ENCODE measurements at places on chromosomes 7 and 10. TPM values are rescaled to one million over a fixed set of nuclear protein-coding genes. Genes with fewer than 3 reads are reported as not detected.

Gene PRF1
- 165 TPM for total RNA-seq

GRCh38 chr10:23150091-23150490 is 42.0 kb upstream of the PTF1A start:
- no peak for DNase-seq
- no peaks in the 10 kb centered on the region for H3K4me1 ChIP-seq
- no peak overlapping the region for H3K4me3 ChIP-seq
- H3K27me3 ChIP-seq: no peaks in the 10 kb centered on the region

DNA sequence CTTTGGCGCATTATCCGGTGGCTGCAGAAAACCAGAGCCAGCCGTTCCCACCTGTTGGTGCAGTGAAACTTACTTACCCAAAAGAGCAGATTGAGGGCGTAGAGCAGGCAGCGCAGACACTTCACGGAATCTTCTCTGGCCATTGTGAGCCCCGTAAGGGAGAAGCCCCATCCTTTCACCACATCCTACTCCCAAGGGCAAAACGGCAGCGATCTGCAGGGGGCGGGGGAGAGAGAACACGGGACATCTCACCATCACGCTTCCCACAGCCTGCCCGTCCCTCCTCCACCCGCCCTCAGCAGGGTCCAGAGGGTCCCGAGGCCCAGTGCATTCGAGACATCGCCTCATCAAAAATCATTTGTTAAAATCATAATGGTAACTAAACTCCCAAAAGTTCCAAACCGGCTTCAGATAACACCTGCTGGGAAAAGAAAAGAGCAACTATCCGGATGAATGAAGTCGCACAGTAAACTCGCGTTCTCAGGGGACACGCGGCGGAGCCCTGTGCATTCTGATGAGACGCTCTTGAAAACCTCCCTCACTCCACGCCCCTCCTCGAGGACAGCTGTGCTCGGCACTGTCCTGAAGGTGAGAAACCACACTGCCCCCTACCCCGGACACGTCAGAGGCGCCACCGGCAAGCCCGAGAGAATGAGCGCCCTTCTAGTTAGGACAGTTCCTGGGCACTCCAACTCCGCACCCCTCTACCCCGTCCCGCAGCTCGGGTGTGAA is 1.2 kb downstream of the TSPAN12 start:
- peak; percentile 31 for DNase-seq
- H3K36me3 ChIP-seq: no peaks in the 10 kb centered on the region

- H3K4me3 ChIP-seq: no peak overlapping the region
- H3K27me3 ChIP-seq: no peaks in the 10 kb centered on the region
- no peak for DNase-seq
- no peaks in the 10 kb centered on the region for H3K4me1 ChIP-seq
Measured at GRCh38 chr7:34135924-34136323, 230.6 kb downstream of the BMPER start.

GRCh38 chr7:141671705-141672496 is 30.1 kb downstream of the DENND11 start:
- H3K27me3 ChIP-seq: no peaks in the 10 kb centered on the region
- peak overlapping the region; percentile 13 for H3K27ac ChIP-seq
- H3K4me1 ChIP-seq: peaks cover 13% of the 10 kb centered on the region
- H3K4me3 ChIP-seq: no peak overlapping the region
- no peak for DNase-seq

- peaks cover 11% of the 10 kb centered on the region for H3K27me3 ChIP-seq
- no peak overlapping the region for H3K4me3 ChIP-seq
- no peaks in the 10 kb centered on the region for H3K36me3 ChIP-seq
- DNase-seq: no peak
Measured at GRCh38 chr10:113026679-113027078, 76.6 kb downstream of the TCF7L2 start.

DNA sequence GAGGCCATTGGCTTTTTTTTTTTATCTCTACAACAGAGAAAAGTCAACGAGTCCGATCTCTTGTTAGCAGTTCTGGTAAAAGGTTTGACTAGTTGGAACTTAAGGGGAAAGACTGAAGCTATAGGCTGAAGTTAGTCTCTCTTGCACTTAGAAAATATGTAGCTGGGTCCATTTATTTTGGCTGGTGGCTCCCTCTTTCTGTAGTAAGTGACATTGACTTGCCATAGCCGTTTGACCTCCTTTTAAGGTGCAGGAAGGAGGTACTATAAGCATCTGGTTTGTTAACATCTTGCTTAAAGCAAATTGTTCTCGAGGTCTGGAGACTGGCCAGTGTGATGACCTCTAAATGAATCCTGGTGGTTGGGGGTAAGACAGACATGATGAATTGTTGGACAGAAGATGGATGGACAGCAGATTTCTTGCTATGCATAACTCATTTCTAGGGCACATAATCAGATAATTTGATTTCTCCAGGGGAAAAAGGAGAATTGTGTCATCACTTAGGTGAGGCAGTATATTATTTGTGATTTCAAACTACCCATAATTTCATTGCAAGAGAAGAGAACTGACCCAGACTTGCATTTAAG is 356.3 kb upstream of the GALNT17 start:
- H3K27ac ChIP-seq: no peak overlapping the region
- DNase-seq: no peak
- peaks cover 3% of the 10 kb centered on the region for H3K27me3 ChIP-seq
- H3K4me1 ChIP-seq: peaks cover 26% of the 10 kb centered on the region
- H3K4me3 ChIP-seq: no peak overlapping the region

DNA sequence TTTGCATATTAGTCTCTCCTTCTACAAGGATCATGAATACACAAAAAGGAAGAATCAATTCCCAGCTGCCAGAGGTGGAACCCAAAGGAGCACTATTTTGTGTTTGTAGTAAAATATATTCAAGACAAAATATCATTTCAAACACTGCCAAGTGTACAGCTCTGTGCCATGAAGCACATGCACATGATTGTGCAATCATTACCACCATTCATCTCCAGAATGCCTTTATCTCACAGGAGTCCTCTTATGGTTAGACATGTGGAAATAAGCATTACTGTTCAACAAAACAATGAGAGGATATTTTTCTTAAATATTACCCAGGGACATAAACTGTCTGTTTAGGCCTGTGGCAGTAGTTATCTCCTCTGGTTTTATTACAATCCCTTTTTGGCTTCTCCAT is 151.4 kb upstream of the PPP1R3A start:
- peaks cover 5% of the 10 kb centered on the region for H3K27me3 ChIP-seq
- H3K4me3 ChIP-seq: no peak overlapping the region
- DNase-seq: no peak
- H3K4me1 ChIP-seq: no peaks in the 10 kb centered on the region
- H3K36me3 ChIP-seq: no peaks in the 10 kb centered on the region

Data from activated naive CD8-positive, alpha-beta T cell treated with anti-CD3 and anti-CD28 coated beads, Interleukin-2, amount 10 ng/mL, durations not matched to agents 7 days and 5 days (primary cell).